Sciatic nerve (tissue), 2 donors: ENCODE measurements at places on chromosomes 6 and 20. TPM values are rescaled to one million over a fixed set of nuclear protein-coding genes. Genes with fewer than 3 reads are reported as not detected.

GRCh38 chr6:36147294-36147693 lies 17.0 kb downstream of the MAPK13 start:
- no peak for DNase-seq

DNA sequence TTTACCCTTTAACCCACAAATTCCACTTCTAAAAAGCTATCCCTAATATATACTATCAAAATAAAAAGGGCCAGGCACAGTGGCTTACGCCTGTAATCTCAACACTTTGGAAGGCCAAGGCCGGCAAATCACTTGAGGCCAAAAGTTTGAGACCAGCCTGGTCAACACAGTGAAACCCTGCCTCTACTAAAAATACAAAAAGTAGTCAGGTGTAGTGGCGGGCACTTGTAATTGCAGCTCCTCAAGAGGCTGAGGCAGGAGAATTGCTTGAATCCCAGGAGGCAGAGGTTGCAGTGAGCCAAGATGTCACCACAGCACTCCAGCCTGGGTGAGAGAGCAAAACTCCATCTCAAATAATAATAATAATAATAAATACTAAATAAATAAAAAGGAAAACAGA lies 82.5 kb downstream of the TRIM27 start:
- DNase-seq = no peak

DNA sequence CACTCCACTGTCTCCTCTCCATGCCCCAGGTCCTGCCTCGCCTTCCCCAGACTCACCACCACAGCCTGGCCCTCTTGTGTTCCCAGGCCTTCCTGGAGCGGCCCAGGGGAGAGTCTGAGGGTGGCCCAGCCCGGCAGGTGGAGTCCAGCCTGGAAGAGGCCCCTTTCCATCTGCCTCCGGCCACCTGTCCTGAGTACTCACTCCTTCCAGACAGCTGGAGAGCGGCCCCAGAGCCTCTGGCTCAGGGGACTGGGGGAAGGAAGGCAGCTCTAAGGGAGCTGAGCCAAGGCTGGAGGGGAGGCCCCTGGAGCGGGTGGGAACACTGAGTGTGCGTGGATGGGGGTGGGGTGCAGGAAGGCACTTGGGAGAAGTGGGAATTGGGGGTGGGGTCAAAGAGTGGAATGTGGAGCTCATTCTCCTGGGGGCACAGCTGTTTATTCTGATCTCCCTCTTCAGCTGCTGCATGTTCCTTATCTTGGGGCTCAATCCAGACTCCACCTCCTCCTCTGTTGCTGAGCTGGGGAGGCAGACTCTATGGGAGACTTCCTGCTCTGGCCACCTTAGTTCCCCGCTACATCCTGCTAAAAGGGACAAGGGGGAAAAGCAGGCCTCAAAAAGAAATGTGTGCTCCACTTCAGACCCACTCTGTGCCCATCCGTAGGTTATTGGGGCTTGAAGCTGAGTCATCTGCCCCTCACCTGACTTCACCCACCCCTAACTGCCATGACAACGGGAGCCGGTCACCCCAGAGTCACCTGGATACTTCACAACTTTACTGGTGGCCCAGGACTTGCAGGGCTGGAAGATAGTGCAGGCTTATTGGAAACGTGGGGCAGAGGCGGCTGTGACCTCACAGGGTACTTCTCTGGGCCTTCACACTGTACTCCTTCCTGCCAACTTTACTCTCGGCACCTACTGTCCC lies 19.5 kb upstream of the TAF8 start:
- DNase-seq = no peak

DNA sequence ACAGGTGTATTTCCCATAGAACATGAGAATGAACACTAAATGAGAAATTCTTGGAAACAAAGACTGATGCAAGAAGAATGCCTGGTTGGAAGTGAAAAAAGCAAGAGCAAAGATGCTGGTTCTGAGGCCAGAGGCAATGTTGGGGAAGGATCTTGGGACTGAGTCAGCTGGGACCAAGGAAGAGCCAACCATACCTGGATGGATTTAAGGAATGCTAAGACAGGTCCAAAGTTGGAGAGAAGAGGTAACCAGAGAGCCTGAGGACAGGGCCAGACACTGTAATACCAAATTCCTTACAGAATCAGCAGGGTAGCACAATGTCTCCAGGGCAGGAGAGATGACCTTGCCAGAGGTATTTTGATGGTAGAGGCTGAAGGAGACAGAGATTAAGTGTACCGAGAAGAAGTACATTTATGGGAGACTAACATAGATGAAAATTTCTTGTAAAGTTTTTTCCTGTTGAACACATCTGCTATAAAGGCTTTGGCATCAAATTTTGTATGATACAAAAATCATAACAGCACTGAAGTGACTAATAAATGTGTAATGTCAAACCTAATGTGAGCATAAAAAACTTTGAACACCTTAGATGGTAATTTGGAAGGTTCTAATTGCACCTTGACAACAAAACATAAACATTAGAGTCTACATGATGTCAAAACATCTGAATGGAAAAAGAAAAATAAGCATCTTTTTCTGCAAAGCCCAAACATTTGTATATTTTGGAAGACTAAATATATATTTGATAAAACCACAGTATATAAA lies 221.7 kb upstream of the MARCKS start:
- no peak for DNase-seq

GRCh38 chr20:9241721-9242427 lies 173.0 kb downstream of the PLCB4 start:
- DNase-seq = no peak

DNA sequence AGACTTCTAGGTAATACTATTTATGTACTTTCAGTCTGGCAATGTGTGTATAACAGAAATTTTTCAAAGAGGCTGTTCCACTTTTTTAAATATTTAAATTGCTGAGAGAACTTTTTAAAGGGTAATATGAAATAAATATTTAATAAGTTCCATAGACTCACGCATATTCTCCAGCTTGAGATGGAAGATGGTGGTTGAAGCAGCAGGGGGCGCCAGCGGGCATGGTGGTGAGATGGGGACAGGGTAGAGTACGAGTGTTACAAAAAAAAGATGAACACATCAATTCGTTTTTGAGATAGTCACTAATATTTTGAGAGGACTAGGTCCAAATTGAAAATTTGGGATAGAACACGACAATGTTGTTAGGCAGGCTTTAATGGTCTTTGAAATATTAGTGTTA lies 68.4 kb downstream of the RSPO3 start:
- DNase-seq = peak; percentile 74

Gene PTGIS
- 89.7 TPM for total RNA-seq

Gene PMEPA1
- 26.3 TPM for total RNA-seq

Gene CLPSL1
- not detected for total RNA-seq
